ENCODE measurements at places on chromosomes 4 and X.

DNA sequence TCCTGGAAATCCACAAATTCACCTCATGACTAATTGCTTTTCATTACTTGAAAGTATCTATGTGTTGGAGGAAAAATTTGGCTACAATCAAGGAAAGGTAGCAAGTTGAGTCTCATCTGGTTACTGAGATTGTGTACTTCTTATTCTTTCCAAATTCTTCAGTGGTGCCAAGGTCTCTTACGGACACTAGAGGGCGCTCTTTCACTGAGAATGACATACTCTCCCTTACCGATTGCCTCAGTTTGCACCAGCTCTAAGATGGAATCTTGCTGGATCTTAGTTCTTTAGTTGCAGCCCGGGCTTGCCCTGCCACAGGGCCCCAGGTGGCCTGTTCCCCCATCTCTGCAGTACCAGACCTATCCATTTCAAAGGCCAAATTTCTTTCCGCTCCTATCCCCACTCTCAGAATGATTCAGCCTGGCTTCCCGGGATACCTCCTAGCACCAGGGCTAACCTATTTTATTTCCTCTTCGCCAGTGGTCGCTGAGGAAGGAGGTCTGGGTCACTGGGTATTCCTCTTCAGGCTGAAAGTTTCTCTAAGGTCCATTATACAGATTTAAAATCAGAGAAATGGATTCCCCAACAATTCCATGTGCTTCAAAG lies 24.6 kb upstream of the GPR50 start:
- no peak for DNase-seq

DNA sequence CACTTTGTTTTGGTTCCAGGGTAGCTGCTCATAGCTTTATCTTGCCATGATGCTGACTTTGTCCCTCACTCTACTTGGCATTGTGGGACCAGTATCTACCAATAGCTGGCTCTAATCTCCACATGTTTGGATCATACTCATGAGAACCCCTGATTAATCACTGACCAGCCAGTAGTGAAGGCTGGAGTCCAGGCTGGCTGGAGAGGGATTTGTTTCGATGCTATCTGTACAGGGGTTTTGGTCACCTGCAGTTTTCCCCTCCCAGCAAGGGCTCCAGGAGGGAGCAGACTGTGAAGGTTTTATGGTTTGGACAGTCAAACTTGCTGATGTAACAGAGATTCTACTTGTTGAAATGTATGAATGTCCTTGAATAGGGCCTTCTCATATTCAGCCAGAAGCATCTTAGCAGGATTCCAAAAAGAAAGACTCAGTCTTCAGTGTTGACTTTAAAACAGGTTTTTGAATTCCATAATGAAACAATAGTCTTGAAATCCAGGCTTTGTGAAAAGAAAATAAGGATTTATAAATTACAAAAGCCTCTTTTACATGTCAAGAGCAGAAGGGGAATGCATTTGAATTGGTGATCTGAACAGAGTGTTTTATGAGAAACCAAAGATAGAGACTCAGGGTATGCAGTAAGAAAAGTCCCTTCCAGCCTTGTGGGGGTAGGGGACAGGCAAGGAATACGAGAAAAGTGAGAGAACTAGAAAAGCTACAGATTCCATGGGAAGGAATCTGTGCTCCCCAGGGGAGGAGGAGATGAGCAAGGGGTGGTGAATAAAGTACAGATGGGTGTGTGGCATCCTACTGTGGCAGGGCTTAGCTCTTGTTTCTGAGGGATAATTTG lies 103.1 kb upstream of the SHISA3 start:
- no peak for DNase-seq

DNA sequence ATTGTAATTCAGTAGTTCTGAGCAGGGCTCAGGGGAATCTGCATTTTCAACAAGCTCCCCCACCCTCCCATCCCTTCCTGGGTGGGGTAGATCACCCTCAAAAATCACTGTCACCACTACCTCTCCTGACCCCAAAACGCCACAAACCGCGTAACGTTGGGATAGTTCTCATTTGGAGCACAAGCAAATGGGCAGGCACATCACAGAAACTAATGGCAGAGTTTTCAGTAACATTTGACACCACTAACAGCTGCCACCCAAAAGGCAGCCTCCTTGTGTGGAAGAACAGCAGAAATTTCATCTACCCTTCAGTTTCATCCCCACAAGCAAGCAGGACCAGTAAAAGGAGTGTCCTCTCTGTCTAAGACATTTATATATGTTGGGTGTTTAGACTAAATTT lies 132.7 kb downstream of the PALLD start:
- no peak for DNase-seq

GRCh38 chrX:17792826-17793225 lies 55.5 kb downstream of the SCML1 start:
- DNase-seq, result no peak

GRCh38 chr4:76494871-76495590 lies 60.0 kb downstream of the SHROOM3 start:
- DNase-seq, result no peak

GRCh38 chrX:9466124-9466495 lies 1.3 kb downstream of the TBL1X start:
- peak; percentile 66 for DNase-seq

DNA sequence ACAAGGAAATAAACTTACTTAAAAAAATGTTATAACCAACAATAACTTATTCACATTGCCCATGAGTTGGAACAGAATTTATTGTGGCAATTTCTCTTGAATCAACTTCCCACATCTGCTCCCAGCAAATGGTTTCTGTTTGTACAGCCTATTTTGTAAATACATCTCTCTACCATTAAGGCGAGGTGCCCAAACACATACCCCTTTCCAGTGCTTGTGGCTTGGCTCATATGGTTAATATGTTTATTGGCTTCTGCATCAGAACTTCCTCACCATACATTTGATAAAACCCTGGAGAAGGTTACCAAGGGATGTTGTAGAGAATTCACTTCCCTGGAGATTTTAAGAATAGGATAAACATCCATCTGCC lies 207.1 kb downstream of the SOWAHB start:
- no peak for DNase-seq

- DNase-seq, result no peak
Observed at GRCh38 chr4:181200076-181200475, 1043.1 kb upstream of the TENM3 start.

DNA sequence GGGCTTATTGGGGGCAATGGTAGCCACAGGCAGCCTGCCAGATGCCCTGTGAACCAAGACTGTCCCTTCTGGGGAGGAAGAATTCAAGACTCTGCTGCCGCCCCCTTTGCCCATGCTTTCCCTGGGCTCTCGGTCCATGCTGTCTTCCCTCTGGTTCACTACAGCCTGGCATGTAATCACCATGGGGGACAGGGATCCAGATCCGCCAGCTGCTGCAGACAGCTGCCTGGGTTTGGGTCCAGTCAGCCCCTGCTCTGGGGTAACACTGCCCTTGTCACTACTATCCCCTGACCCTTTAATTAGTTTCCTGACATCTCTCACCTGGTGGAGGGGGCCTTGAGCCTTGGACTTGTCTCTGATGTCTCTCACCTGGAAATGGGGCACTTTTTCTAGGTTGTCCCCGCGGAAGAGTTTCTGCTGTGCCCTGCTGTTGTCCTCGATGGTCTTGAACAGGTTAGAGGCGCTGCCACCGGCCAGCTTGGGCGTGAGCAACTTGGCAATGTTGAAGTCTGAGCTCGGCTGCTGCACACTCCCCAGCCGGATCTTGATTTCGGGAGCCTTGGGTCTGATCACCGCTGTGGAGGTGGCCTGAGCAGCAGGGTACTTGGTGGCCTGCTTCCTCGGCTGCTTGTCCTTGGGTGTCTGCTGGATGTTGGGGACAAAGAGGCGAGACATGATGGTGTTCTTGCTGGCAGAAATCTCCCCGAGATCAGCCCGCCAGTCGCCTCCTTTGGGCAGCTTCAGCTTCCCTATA lies 6.4 kb downstream of the C4orf54 start:
- DNase-seq, result no peak

GRCh38 chr4:56434599-56435139 lies 746 bp downstream of the PPAT start:
- DNase-seq, result no peak

DNA sequence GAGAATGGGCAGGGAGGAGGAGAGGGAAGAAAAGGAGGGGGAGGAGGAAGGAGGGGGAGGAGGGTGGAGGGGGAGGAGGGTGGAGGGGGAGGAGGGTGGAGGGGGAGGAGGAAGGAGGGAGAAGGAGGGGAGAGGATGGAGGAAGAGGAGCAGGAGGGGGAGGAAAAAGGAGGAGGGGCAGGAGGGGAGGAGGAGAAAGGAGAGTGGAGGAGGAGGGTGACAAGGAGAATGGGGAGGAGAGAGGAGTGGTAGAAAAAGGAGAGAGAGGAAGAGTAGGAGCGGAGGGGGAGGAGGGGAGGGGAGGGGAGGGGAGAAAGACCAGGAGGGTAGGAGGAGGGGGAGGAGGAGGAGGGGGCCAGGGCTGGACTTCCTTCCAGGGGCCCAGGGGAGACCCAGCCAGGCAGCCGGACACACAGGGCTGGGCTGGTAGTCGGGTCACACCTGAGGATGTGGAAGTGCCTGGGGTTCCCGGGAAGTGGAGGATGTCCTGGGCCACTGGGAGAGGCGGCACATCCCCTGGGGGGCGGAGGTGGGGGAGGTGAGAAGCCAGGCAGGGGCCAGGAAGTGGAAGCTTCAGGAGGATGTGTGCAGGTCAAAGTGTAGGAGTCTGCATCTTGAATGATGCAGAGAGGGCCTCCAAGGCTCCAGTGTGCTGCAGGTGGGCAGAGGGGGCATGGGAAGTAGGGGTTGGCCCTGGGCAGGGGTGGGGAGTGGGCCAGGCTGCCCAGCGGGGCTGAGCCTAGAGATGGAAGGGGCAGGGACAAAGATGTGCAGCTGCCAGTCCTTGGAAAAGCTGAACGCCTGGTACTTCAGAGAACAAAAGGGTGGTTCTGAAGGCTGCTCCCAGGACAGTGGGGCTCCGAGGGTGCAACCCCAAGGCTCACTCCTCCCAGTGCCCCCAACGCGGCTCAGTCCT lies 18.8 kb downstream of the IL3RA start:
- no peak for DNase-seq

GRCh38 chr4:173524218-173525117 lies 5.6 kb downstream of the HAND2 start:
- peak; percentile 50 for DNase-seq

- peak; percentile 34 for DNase-seq
Observed at GRCh38 chrX:118239178-118239870, 106.6 kb upstream of the WDR44 start.

- DNase-seq, result no peak
Observed at GRCh38 chr4:41455206-41455605, 82.8 kb upstream of the LIMCH1 start.

- no peak for DNase-seq
Observed at GRCh38 chr4:17544205-17544604, 29.2 kb downstream of the CLRN2 start.

DNA sequence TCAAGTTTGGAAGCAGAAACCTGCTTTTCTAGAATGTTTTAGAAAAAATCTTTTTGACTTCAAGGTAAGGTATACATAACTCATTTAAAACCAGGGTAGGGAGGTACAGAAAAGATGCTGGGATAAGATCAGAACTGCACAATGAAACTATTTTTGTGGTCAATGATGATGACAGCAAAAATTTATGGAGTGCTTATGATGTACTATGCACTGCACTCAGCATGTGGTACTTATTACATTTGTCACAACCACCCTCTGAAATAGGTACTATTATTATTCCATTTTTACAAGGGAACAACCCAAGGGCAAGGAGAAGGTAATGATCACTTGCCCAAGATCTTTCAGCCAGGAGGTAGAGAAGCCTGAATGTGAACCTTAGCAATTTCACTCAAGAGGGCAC lies 8.0 kb downstream of the GPM6B start:
- DNase-seq, result no peak

DNA sequence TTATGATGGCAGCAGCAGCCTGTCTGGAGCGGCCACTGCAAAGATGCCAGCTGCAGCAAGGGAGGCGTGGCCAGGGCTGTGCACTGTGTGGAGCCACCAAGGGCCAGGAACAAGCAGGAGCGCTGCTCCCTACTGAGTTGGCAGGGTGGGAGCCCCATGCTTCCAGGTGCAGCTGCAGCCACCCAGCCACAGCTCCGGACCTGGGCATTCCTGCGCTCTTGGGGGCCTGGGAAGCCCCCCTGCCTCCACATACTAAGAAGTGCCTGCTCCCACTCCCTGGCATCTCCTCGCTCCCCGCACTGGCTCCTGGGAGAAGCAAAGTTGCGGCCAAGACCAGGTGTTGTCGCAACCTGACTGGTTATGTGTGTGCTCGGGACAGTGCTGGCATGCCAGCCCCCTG lies 619.8 kb downstream of the DMD start:
- no peak for DNase-seq

Measured in left ventricle myocardium superior (tissue), 1 donor.